Endodermal cell (in vitro differentiated cells): ENCODE measurements at places on chromosomes 1 and 21.

DNA sequence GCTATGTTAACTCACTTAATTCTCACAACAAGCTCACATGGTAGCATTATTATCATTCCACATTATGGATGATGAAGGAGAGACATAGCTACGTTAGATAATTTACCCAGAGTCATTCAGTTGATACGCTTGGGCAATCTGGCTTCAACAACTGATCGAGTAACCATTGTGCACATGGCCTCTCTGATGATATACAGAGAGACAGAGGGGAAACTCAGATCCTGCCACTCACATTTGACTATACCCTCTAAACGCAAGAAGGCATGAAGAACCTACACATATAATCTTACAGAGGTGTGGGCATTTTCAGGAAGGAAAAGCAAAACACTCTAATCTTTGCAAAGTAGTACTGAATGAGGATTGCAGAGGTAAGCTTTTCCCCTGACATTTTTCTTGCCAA is 360.1 kb downstream of the BARHL2 start:
- no peaks in the 10 kb centered on the region for H3K36me3 ChIP-seq
- DNase-seq: no peak
- no peak overlapping the region for H3K27ac ChIP-seq
- H3K4me1 ChIP-seq: no peaks in the 10 kb centered on the region
- H3K4me3 ChIP-seq: no peak overlapping the region
- no peaks in the 10 kb centered on the region for H3K27me3 ChIP-seq

DNA sequence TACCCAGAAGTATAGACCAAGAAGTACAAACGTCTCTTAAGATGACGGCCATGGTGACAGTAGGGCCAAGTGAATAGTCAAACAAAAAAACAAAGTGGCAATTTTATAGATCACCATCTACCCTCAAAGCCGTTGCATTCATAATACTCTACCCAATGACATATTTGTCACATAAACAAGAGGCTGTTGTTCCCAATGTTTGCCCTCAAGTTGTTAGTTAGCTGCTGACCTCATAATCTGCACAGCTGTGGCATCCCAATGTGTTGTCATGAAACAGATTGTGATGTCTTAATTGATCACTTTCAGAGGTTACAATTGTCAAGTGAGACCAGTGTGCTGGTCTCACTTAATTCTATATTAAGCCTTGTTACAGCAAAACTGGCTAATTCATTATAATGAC is 333.8 kb downstream of the ST6GALNAC3 start:
- no peaks in the 10 kb centered on the region for H3K4me1 ChIP-seq
- no peaks in the 10 kb centered on the region for H3K27me3 ChIP-seq
- no peak for DNase-seq
- H3K4me3 ChIP-seq: no peak overlapping the region

DNA sequence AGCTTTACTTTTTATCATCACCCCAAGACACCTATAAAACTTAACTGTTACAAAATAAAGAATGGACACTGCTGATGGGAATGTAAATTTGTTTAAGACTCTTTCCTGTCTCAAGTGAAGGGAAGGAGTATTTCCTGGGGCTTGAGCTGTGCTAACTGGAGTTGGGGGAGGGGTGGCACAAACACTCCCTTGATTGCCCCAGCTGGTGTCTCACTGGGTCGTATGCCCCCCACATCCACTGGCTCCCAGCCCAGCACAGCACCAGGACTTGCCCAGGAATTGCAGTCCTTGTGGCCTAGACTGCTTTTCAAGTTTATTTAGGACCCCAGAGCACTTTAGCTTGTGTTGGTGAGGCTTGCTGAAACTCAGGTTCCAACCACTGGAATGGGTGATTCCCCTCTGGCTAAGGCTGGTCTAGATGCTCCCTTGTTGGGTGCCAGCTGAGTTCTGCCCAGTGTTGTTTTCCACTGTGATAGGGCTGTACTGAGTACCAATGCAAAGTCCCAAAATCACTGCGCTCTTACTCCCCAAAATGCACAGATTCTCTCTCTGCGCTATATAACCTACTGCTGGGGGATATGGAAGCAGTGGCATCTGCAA is 49.1 kb upstream of the DR1 start:
- peaks cover 2% of the 10 kb centered on the region for H3K4me1 ChIP-seq
- no peaks in the 10 kb centered on the region for H3K36me3 ChIP-seq
- H3K4me3 ChIP-seq: no peak overlapping the region
- no peaks in the 10 kb centered on the region for H3K27me3 ChIP-seq

DNA sequence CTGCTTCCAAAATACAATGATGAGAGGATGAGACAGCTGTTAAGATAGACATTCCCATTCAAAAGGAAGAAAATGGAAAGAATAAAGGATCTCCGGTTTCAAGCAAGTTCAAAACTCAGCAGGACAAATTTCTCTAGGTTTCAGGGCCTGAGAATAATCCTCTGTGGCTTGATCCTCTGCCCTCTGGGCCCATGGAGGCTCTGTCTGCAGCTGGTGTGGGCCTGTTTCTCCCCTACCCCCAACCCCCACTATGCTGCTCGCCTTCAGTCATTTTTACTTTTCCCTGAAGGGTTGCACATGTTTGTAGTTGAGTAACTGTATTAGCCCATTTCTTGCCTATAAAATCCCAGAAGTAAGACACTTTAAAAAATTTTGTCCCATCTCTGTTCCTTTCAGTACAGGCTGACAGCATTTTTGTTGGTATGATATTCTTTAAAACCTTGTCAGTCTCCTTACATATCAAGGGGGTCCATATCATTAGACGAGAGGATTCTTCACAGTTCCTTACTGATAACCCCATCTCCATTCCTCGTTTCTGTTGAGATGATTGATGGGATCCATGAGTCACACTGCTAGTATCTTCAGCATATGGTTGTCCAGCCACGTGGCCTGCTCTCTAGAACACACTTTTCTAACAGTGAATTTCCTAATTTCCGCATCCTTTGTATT is 10.5 kb downstream of the ZMYM4 start:
- peaks cover 52% of the 10 kb centered on the region for H3K36me3 ChIP-seq
- H3K27me3 ChIP-seq: no peaks in the 10 kb centered on the region
- H3K27ac ChIP-seq: no peak overlapping the region
- no peaks in the 10 kb centered on the region for H3K4me1 ChIP-seq
- H3K4me3 ChIP-seq: no peak overlapping the region
- DNase-seq: no peak

GRCh38 chr21:36320421-36321324 is 676 bp downstream of the MORC3 start:
- H3K4me3 ChIP-seq: peak overlapping the region; percentile 95
- peak; percentile 87 for DNase-seq
- H3K27me3 ChIP-seq: no peaks in the 10 kb centered on the region
- H3K27ac ChIP-seq: peak overlapping the region; percentile 97
- H3K4me1 ChIP-seq: no peaks in the 10 kb centered on the region

GRCh38 chr1:12436817-12437599 is 181.0 kb downstream of the DHRS3 start:
- H3K4me3 ChIP-seq: no peak overlapping the region
- H3K4me1 ChIP-seq: no peaks in the 10 kb centered on the region
- no peaks in the 10 kb centered on the region for H3K36me3 ChIP-seq
- no peak overlapping the region for H3K27ac ChIP-seq

DNA sequence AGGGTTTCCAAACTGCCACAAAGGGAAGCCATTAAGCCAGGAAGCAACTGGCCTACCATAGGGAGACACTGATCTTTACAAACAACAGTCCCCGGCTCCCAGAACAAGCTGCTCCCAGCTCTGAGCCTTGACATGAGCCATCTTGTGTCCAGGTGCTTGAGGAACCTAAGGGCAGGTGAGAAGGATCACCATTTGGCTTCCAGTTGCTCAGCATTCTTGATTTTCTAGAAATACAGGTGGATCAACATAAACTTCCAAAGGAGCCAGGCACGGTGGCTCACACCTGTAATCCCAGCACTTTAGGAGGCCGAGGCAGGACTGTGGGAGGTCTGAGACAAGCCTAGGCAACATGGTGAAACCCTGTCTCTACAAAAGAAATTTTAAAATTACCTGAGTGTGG is 21.6 kb downstream of the ZBTB17 start:
- DNase-seq: peak; percentile 25
- H3K27me3 ChIP-seq: no peaks in the 10 kb centered on the region
- H3K4me1 ChIP-seq: peaks cover 15% of the 10 kb centered on the region
- H3K36me3 ChIP-seq: peaks cover 4% of the 10 kb centered on the region
